ENCODE measurements at places on chromosomes 6 and 20.

GRCh38 chr6:27019651-27020552, 227.6 kb upstream of the PRSS16 start:
- peak; percentile 36 for DNase-seq

DNA sequence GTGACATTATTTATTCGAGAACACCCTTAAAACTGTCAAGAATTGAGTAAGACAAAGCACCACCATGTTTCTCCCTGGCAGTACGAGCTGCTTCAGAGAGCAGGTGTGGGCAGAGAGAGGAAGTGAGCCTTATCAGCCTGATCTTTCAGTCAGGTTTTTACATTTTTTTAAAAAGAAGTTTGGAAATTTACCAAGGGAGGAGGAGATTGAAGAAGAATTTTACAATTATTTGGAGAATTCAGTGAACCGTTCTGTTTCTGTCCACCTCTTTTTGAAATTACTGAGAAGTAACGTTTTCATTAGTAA, 75.5 kb downstream of the ZDHHC14 start:
- DNase-seq = peak; percentile 32

DNA sequence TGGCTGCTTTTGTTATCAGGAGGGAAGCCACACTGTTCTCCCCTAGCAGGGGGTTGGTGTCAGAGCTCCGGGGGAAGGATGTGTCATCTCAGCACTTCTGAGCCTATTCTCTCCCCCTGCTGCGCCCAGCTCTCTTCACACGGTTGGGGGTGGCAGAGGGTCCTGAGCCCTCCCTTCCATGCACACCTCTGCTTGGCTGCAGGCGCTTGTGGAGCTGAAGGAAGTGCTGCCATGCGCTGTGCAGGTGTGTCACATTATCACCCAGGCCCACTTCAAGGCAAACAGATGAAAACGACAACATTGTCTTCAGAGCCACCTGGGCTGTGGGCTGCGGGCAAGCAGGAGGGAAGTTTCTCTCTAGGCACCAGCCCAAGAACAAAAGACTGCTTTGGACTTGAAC, 263.4 kb downstream of the BMP7 start:
- DNase-seq = no peak

- DNase-seq = no peak
These were observed 119.4 kb downstream of the JARID2 start for GRCh38 chr6:15365273-15365687.

DNA sequence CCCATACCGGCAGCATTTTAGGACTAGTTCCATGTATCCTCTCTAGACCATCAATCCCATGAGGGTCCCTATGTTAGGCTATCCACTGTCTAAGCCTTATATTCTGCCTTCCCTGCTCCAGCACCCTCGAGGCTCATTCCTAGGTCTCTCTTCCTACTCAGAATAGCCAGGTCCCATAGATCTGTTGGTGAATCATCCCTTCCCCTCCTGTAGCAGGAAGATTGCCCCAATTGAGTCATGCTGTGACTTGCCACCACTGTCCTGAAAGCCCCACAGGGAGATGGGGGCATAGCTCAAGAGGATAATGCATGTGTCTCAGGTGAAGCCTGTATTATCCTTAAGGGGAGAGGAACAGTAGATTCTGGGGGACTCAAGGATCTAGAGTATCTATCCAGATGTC, 143.1 kb upstream of the MOCS1 start:
- no peak for DNase-seq

- DNase-seq = no peak
These were observed 4.8 kb downstream of the COL19A1 start for GRCh38 chr6:69871107-69871506.

DNA sequence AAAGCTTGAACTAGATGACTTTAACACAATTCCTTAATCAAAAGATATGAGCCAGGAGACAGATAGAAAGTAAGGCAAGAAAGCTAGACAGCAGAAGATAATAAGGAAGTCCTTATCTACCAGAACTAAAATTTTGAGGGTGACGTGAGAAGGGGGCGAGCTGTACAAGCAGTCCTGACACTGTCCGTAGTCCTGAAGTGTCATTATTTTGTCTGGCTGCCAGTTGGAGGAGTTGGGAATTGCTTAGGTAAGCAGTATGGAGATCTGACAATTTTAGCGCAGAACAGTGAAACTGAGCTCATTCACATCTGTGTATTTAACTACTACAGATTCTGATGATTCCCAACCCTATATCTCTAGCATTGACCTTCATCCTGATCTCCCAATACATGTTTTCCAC, 25.8 kb upstream of the CEP85L start:
- no peak for DNase-seq

DNA sequence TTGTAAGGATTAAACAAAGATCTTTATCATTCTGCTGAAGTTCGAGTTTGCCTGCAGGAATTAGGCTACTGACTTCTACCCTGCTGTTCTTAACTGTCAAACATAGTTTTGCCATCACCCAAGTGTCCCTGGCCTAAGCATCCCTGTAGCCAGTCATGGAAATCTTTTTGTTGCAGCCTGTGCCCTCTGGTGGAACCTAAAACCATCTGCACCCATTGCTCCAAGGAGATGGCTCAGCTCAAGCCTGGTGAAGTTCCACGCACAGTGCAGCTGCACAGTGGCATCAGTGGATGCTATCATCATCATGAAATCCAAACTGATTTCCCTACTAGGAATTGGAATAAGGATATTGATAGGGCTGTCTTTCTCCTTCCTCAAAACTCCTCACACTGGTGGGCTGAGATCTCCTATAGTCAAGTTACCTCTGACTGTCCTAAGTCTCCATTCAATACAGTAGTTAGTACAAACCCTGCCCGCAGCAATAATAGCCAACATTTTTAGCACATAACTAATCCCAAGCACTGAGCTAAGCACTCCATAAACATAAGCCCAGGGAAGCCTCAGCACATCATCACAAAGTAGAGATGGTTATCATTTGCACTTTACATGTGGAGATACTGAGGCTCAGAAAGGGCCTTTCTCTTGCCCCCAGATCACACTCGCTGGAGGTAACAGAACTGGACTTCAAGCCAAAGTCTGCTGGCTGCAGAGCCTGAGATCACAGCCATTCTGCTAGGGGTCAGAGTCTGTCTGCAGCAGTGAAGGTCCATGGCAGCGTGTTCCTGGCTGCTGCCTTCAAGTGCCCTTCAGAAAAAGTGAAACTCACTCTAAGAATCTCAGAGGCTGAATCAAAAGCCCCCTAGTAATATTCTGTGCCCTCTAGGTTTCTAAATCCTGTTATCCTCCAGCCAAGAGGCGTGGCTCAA, 77.2 kb upstream of the MC3R start:
- no peak for DNase-seq

GRCh38 chr6:3052481-3053230, 15.6 kb upstream of the RIPK1 start:
- DNase-seq = no peak

- no peak for DNase-seq
These were observed 7.0 kb upstream of the NKAIN4 start for GRCh38 chr20:63261060-63261794.

- DNase-seq = no peak
These were observed 159.6 kb upstream of the PMEPA1 start for GRCh38 chr20:57869291-57869950.

- DNase-seq = no peak
These were observed 71.2 kb downstream of the RAMACL start for GRCh38 chr6:166515072-166515810.

GRCh38 chr6:115796829-115797228, 263.9 kb downstream of the FRK start:
- DNase-seq = no peak

DNA sequence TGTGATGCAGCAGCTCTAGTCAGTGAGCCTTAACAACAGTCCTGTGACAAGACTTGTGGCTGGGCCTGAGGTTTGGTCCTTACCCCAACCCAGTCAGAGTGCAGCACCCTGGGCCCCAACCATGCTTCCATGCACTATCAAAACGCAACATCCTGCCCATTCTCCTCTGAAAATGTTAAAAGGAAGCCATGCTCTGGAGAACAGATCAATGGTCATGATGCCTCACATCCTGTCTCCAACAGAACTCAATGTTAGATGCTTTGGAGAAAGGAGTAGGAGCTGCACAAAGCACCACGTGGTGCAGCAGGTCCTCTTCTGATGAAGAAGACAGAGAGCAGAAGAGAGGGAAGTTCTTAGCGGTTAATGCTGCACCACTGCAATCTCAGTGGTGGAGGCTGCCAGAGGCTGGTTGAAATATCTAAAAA, 41.9 kb downstream of the TRAM2 start:
- DNase-seq = no peak

- no peak for DNase-seq
These were observed 5.1 kb upstream of the RBCK1 start for GRCh38 chr20:402898-403581.

DNA sequence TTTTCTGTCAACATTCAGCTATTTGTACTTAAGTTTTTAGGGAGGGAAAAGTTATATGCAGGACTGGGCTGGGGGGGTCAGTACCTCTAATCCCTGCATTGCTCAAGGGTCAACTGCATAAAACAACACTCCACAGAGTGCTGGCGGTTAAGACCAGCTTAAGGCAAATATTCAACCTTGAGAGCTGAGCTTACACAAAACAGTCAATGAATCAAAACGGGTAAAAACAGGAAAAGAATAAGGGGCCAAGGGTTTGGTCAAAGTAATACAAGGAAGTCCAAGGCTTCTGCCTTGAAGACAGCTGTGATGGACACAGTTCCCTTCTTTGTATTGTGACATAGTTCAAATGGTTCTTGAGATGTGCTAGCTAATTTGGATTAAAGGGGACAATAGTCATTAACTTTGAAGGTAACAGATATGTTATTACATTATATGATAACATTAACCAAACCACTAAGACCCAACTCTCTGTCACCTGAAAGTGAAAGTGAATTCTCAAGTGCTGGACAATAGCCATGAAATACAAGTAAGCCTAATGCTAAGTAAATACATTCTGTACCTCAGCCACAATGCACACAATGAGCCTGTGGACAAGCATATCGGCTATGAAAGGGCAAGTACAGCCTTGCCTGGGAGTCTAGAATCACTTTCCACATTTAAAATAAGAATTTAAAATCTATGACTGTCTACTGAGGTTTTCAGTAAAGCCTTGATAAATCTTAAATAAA, 106.8 kb downstream of the PDE10A start:
- no peak for DNase-seq

GRCh38 chr20:41131594-41132387, 5.6 kb upstream of the PLCG1 start:
- no peak for DNase-seq

- DNase-seq = no peak
These were observed 246.0 kb downstream of the PHACTR1 start for GRCh38 chr6:12962529-12962928.

- no peak for DNase-seq
These were observed 9.9 kb downstream of the PSMA7 start for GRCh38 chr20:62133051-62133845.

DNA sequence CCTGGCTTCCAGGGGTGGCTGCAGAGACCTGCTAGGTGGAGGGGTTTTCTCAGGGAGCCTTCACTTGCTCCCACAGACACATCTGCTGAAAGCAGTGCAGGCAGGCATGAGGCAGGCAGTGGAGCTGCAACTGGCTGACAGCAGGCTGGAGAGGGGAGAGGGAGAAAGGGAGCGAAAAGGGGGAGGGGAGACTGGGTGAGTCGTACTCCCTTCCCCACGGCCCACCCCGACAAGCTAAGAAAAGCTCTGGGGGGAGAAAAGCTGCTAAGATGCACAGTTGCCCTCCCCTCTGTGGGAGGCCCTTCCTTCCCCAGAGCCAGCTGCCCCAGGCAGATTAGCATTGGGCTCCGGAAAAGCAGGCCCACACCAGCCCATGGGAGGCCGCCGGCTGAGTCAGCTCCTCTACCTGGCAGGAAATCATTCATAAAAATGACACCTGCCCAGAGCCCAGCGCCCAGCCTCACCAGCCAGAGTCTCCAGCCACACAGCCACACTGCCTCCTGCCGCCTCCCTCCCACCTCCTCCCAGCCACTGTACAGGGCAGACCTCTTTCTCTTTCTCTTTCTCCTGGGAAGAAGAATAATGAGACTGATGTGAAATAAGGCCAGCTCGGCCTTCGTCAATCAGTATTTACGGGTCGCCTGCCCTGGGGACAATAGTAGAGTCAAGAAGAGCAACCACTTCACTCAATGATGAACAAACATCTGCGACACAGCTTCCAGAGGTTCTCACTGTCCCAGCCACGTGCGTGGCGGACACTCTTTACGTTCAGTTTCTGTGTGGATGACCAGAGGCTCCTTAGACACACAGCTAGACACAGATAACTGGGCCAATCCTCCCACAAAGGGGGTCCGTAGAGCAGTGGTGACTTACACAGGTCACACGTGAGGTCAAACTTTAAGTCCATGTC, 7.7 kb upstream of the C20orf203 start:
- DNase-seq = no peak

DNA sequence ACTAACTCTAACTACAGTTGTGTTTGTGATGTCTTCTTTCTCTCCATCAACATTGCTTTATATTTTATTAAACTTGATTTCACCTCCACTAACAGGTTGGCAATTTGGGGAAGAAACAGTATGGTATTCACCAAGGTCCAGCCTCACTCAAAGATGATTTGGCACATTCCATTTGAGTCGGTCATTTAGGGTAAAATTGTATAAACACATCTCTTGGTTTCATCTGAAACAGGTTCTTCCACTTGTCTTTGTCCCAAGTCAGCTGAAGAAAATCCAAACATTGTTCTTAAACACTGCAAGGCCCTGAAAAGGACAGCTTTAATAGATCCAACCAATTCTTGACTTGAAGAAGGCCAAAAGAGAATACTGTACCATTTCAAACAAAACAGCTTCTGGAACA, 104.9 kb upstream of the NT5E start:
- DNase-seq = no peak

- DNase-seq = no peak
These were observed 52.7 kb downstream of the CDH22 start for GRCh38 chr20:46255440-46256104.

DNA sequence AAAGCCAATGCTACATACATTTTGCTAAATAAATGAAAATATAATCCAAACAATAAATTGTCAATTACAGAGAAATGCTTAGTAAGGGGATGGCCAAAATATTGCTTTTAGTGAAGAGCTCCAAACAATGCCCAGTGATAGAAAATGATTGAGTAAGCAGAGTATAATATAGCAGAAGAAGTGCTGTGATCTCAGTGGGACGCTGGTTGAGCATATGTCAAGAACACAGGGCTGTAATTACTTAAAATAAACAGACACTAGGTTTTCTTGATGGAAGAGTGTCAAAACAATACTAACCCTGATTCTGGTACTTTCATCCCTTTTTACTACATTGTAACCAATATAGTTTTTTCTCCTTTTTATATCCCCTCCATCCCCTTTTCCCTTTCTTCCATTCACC, 150.3 kb downstream of the GRIK2 start:
- no peak for DNase-seq

Data from GM18507 (cell line).